ENCODE measurements at places on chromosomes 5 and 9.

GRCh38 chr9:111605041-111605559 lies 5.7 kb upstream of the PTGR1 start:
- DNase-seq = no peak

GRCh38 chr5:67146981-67147380 lies 49.6 kb downstream of the CD180 start:
- no peak for DNase-seq

GRCh38 chr5:43045236-43045635 lies 5.1 kb upstream of the ANXA2R start:
- no peak for DNase-seq

DNA sequence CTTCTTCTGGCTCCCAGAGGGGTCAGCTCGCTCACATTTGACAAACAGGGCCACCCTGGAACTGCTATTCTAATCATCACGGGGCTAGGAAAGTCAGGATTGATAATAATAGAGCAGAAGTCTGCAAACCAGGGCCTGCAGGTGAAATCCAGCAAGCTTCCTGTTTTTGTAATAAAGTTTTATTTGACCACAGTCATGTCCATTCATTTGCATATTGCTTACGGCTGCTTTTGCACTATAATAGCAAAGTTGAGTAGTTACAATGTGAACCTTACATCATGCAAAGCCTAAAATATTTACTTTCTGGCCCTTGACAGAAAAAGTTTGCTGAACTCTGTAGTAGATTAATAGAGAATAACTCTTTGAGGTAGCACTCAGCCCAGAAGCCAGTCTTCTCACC lies 63.2 kb upstream of the CTXN3 start:
- no peak for DNase-seq

- DNase-seq = no peak
Measured at GRCh38 chr5:130912088-130912487, 253.0 kb downstream of the HINT1 start.

DNA sequence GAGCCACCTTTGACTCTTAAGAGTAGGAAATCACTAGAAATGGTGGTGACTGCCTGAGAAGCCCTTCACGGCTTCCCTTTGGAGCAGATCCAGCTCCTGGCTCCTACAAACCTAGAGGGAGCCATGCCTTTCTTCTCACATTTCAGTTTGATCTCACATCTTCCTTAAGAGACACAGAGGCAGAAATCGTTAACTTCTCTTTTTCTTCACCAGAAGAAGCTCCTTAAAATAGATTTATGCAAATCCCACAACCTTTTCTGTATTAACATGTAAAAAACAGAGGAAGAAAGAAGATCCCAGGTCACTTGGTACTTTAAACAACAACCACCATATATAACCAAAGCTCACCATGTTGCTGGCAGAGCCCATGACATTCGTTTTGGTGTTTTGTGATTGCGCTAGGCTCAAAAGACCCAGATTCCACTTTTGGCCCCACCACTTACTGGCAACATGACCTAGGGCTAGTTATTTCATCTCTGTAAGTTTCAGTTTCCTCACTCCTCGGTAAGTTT lies 29.6 kb downstream of the PAX5 start:
- no peak for DNase-seq

DNA sequence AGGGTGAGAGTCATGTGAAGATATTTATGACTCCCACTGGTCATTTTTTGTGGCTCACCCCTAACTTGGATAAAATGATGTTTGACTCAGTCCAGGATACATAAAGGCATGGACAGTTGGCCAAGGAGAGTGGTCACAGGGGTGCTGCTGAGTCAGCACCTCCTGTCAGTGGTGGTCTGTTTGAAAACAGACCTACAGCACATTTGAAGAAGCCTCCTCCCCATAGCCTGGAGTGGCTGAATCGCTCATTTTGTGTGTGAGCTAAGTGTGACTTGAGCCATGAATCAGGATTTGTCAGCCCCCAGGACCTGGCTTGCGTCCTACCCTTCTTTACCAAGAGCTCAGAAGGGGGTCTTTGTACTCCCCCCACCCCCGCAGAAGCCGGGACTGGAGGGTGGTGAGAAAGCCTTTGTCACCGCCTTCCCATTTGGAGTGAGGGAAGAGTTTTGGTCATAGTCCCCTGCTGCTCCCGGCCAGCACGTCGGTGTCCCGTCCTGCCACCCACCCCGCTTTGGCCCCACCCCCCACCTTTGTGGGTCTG lies 35.6 kb downstream of the TRIO start:
- DNase-seq = no peak

- DNase-seq = no peak
Measured at GRCh38 chr5:115985802-115986757, 23.8 kb downstream of the LVRN start.
